ENCODE measurements at places on chromosomes 13 and 19.

DNA sequence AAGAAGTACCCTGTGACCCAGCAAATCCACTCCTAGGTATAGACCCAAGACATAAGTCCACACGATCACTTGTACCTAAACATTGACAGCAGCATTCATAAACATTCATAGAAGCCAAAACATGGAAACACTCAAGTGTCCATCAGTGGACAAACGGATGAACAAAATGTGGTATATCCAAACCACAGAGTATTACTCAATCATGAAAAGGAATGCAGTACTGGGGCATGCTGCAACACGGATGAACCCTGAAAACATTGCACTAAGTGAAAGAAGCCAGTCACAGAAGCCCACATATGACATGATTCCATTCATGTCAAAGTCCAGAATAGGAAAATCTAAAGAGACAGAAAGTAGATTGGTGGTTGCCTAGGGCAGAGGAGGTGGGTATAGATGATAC, 22.8 kb upstream of the CCNE1 start:
- DNase-seq: no peak

DNA sequence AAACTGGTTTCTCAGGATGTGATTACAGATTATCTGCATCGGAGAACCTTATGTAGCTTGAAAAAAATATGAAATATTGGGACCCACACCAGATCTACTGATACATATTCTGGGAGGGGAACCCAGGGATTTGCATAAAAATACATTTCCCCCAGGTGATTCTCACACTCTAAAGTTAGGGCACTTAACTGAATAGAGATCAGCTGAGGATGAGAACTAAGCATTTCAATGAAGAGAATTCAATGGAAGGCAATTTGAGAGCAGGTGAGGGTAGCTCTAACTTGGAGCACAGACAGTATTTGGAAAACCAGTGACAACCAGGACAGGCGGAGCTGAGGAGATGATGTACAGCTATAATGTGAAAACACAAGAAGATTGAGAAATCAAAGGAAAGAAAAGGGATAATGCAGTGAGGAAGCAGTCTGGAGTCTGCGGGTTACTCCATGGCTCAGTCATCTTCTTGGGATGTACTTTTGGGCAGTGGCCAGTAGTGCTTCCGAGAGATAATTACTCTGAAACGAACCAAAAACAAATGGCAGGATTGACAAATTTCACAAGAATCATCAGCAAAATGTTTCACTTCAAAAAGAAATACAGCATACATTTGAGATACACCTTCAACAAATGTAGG, 6.1 kb upstream of the OXGR1 start:
- no peak for DNase-seq

GRCh38 chr13:46605076-46605824, 52.3 kb downstream of the LRCH1 start:
- no peak for DNase-seq

- DNase-seq: no peak
Observed at GRCh38 chr13:58919551-58919950, 1244.2 kb downstream of the DIAPH3 start.

DNA sequence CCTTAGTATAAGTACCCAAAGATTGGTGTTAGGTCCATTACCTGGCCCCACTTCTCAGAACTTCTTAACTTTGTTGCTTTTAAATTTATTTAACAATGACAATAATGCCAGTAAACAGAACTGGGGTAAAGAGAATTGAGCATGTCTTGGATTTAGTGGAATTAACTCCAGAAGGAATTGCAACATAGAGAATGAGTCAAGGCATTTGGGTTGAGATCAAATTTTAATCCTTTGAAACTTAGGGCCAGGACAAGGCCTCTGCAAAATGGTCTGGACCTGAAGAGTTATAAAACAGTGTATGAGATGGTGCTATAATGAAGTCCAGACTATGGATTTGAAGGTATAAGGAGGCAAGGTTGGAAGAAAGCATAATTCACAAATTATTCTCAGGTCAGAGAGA, 1030.4 kb downstream of the SLITRK5 start:
- DNase-seq: no peak
